Activated CD8-positive, alpha-beta memory T cell treated with anti-CD3 and anti-CD28 coated beads for 1 hour (primary cell): ENCODE measurements at places on chromosomes 1 and 21.

DNA sequence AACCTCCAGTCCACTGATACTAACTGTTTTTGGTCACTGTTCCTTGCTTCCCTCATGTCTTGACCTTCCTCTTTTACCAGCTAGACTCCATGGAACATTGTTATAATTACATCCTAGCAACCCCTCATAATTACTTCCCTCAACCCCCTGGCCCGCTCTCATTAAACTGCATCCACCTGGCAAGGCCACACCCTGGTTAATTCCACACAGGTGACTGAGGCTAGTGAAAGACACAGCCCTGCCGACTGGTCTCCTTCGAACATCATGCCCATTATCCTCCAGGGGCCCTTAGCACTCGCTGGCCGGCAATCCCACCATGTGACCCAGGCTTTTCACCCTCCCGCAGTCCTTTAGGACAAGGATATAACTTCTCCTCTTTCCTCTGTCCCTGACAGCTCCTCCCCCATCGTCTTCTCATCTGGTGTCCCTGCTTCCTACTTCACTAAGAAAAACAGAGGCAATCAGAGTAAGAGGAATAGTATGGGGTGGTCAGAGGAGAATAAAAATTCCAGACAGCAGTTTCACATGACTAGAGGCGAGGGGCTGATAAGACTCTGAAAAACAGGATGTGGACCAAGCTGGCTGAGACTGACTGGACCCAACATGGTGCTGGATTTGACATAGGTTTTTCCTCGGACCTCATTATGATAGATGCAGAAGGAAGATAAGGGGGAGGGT is 8.8 kb upstream of the TENT5B start:
- no peak for DNase-seq

GRCh38 chr1:172293429-172293828 is 127.1 kb upstream of the C1orf105 start:
- DNase-seq, result no peak

- no peak for DNase-seq
Observed at GRCh38 chr1:28365864-28366263, 3.7 kb upstream of the PHACTR4 start.

GRCh38 chr21:44982558-44983250 is 42.9 kb downstream of the SLX9 start:
- DNase-seq, result no peak

GRCh38 chr1:228373681-228374571 is 32.7 kb downstream of the TRIM11 start:
- DNase-seq, result no peak

GRCh38 chr1:2179283-2180013 is 15.1 kb downstream of the FAAP20 start:
- DNase-seq, result no peak

DNA sequence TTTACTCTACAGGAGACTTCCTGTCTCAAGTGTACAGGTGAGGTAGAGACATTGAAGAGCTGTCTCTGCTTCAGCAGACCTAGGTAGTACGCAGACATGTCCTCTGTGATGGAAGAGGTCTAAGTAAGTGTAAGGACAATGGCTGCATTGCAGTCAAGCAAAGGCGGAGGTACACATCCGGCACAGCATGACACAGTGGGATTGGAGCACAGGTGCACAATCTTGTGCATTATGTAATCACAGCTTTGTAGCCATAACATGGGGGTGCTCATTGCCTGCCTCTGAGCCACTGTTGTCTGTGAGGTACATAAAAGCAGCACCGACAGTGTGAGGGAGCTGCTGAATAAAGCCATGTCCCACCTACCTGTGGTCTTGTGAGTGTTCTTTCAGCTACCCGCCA is 66.4 kb upstream of the CCDC190 start:
- DNase-seq, result no peak
